Naive thymus-derived CD8-positive, alpha-beta T cell (primary cell): ENCODE measurements at places on chromosomes 2 and 18. TPM values are rescaled to one million over a fixed set of nuclear protein-coding genes. Genes with fewer than 3 reads are reported as not detected.
A peak's percentile ranks its signal among the peaks of the same experiment; 100 is the strongest.

DNA sequence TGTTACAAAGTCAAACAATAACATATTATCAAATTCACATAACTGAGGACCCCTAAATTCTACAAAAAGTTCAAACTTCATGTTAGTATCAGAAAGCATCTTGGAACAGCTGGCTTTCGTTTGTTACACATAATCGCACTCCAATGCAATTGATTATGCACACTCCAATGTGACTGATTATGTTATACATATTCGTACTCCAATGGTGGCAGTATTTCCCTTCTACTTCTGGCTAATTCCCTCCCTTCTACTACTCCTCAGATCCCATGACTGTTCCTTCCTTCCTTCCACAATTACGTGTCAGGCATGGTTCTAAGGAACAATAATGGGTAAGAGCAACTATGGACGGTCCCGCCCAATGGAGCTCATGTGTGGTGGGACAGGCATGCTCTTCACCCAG lies 137.1 kb upstream of the CCDC150 start:
- H3K4me1 ChIP-seq = no peaks in the 10 kb centered on the region
- no peak for DNase-seq
- H3K4me3 ChIP-seq = no peak overlapping the region
- no peak overlapping the region for H3K27ac ChIP-seq

- H3K4me1 ChIP-seq = no peaks in the 10 kb centered on the region
- H3K36me3 ChIP-seq = no peaks in the 10 kb centered on the region
- H3K4me3 ChIP-seq = no peak overlapping the region
These were observed 38.9 kb downstream of the INO80C start for GRCh38 chr18:35458677-35459441.

DNA sequence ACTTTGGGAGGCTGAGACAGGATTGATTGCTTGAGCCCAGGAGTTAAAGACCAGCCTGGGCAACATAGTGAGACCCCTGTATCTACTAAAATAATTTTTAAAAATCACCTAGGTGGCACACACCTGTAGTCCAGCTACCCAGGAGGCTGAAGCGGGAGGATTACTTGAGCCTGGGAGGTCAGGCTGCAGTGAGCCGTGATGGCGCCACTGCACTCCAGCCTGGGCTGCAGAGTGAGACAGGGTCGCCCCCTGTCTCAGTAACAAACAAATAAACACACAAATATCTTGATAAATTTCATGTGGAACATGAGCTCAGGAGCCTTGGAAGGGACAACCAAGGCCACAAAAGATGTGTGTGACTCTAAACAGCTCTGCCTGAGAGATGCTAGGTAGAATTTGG lies 11.7 kb upstream of the ANKRD53 start:
- peaks cover 4% of the 10 kb centered on the region for H3K4me1 ChIP-seq
- no peak overlapping the region for H3K4me3 ChIP-seq
- no peaks in the 10 kb centered on the region for H3K36me3 ChIP-seq
- no peak overlapping the region for H3K27ac ChIP-seq

- no peak overlapping the region for H3K27ac ChIP-seq
- no peak for DNase-seq
- H3K27me3 ChIP-seq = no peaks in the 10 kb centered on the region
These were observed 44.9 kb upstream of the UGP2 start for GRCh38 chr2:63796796-63797195.

DNA sequence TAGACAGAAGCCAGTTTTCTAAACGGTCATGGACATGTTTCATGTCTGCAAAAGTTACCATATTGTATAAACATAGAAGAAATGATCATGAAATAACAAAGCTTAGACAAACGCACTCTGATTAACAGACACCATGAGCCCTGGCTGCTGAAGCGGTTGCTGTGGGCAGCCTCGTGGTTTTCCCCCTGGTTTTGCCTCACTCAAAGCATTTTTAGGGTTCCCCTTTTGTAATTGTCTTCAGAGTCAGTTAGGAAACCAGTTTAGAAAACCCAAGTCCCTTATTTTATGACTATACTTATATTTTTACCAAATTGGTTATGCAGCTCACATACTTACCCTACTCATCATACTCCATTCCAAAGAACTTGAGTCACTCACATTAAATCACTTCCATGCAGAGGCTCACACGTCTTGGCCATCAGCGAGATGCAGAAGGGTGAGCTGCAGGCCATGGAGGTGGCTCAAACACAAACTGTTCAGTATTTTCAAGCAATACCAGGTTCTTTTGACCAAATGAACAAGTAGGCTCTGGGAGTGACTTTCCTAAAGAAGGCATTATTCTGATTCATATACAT lies 105.6 kb upstream of the SALL3 start:
- no peak overlapping the region for H3K4me3 ChIP-seq
- H3K27me3 ChIP-seq = peaks cover 27% of the 10 kb centered on the region
- H3K27ac ChIP-seq = no peak overlapping the region
- no peaks in the 10 kb centered on the region for H3K36me3 ChIP-seq

DNA sequence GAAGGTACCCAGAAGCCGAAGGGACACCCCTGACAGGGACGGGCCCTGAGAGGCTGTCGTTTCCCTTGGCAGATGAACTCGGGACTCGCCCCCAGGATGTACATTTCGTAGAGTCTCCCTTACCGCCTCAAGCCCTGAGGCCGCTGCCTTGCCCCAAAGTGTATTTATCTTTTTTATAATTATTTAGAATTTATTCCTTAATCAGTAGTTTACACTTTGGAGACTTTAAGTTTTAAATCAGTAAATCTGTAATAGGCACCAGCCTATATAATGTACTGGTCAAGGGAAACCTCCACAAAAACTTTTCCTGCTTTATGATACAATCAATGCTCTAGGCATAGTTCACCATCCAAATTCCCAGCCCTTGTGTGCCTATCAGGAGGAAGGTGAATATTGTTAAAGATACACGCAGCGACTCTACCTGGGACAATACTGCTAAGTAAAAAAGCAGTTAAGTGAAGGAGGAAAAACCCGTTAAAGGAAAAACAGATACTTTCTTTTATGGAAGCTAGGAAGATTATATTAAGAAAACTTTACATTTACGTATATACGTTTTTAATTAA lies 848 bp downstream of the VRK2 start:
- H3K4me3 ChIP-seq = peak overlapping the region; percentile 87
- no peaks in the 10 kb centered on the region for H3K27me3 ChIP-seq
- H3K4me1 ChIP-seq = peaks cover 53% of the 10 kb centered on the region
- peak overlapping the region; percentile 94 for H3K27ac ChIP-seq

GRCh38 chr2:230715201-230715600 lies 2.6 kb downstream of the CAB39 start:
- peaks cover 66% of the 10 kb centered on the region for H3K4me1 ChIP-seq
- H3K27ac ChIP-seq = peak overlapping the region; percentile 92
- no peaks in the 10 kb centered on the region for H3K36me3 ChIP-seq
- H3K4me3 ChIP-seq = peak overlapping the region; percentile 94
- no peak for DNase-seq

DNA sequence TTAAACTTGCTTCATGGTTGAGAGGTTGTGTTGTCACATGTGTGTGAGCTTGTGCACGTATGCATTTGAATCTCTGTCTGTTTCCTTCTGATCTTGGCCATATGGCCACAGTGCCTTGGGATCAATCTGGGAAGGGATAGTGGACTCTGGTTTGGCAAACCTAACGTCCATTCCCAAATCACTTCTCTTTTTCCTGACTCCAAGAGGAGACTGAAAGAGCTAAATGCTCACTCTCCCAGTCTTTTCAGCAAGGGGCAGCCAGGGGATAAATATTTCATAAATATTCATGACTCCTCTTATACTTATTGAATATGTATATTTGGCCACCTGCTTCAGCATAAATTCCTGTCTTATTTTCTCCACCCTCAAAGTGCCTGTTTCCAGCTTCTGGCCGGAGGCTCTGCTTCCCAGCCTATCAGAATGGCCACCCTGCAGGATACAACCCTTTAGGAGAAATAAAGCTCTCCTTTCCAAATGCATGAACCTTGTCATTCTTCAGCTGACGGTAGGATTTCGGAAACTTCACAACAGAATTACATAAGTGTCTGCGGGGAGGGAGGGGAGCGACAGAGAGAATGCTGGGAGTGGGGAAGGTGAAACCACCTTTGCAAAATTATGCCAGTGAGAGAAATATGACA lies 112.2 kb upstream of the COPS8 start:
- no peak for DNase-seq
- H3K4me3 ChIP-seq = no peak overlapping the region
- peaks cover 18% of the 10 kb centered on the region for H3K4me1 ChIP-seq
- H3K36me3 ChIP-seq = no peaks in the 10 kb centered on the region
- no peak overlapping the region for H3K27ac ChIP-seq

- no peak for DNase-seq
- no peaks in the 10 kb centered on the region for H3K4me1 ChIP-seq
- H3K27ac ChIP-seq = no peak overlapping the region
- no peaks in the 10 kb centered on the region for H3K27me3 ChIP-seq
These were observed 147.8 kb downstream of the PMAIP1 start for GRCh38 chr18:60047556-60047955.

GRCh38 chr18:23669804-23670405 lies 7.2 kb upstream of the ANKRD29 start:
- H3K36me3 ChIP-seq = no peaks in the 10 kb centered on the region
- no peak overlapping the region for H3K4me3 ChIP-seq
- H3K27me3 ChIP-seq = no peaks in the 10 kb centered on the region

DNA sequence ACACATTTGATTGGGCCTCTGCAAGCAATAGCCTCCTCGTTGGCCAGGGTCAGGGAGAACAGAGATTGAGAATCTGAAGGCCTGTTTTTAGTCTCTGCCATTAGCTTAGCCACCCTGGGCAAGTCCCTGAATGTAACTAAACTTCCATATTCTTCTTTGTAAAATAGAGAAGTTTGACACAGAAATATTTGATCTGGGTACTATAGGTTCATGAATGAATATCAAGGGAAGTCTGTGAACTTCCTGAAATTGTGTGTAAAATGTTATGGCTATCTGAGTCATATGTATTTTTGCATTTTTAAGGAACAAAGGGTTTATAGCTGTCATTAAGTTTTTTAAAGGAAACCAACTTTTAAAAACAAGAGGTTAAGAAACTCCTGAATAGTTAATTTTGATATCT lies 23.2 kb downstream of the RND3 start:
- H3K4me1 ChIP-seq = no peaks in the 10 kb centered on the region
- no peak overlapping the region for H3K27ac ChIP-seq
- no peak overlapping the region for H3K4me3 ChIP-seq
- no peak for DNase-seq

GRCh38 chr18:3192286-3192685 lies 27.5 kb downstream of the MYOM1 start:
- no peak for DNase-seq
- no peak overlapping the region for H3K4me3 ChIP-seq
- H3K36me3 ChIP-seq = peaks cover 45% of the 10 kb centered on the region
- H3K4me1 ChIP-seq = peaks cover 2% of the 10 kb centered on the region
- no peak overlapping the region for H3K27ac ChIP-seq

The TMEM247 gene
- polyA plus RNA-seq = not detected

The IL1F10 gene
- polyA plus RNA-seq = not detected

The NR4A2 gene
- polyA plus RNA-seq = 20.1 TPM
